Stimulated activated CD8-positive, alpha-beta memory T cell treated with anti-CD3 and anti-CD28 coated beads, Interleukin-4, amount 100 ng/mL, for 48 hours (primary cell): ENCODE measurements at places on chromosomes 3 and 15.
A peak's percentile ranks its signal among the peaks of the same experiment; 100 is the strongest.

DNA sequence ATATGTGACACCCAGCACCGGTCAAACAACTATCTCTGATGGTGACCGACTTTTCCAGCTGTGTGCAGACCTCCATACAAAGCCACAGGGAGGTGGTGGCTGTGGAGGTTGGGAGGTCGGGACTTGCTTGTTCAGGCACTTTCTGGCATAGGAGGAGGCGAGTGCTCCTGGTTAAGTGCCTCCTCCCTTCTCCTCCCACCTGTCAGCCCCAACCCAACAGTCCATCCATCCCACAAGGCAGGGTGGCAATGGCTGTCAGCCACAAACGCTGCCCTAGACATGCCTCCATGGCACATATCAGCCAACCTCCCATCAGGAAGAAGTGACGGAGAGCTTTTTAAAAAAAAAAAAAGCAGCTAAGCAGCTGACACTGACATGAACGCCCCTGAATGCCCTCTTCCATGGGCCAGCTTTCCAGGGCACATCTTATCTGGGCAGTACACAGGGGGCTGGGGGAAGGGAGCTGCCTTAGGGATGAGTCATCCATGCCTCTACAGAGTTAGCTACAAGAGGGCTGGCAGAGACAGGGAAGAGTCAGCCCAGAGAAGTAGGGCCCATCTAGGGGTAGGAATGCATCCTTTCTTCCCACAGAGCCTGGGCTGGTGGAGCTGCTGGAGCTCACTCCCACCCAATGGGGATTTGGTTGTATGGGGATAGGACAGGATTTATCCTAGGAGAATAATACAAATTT, 41.2 kb downstream of the CCDC12 start:
- DNase-seq = no peak

DNA sequence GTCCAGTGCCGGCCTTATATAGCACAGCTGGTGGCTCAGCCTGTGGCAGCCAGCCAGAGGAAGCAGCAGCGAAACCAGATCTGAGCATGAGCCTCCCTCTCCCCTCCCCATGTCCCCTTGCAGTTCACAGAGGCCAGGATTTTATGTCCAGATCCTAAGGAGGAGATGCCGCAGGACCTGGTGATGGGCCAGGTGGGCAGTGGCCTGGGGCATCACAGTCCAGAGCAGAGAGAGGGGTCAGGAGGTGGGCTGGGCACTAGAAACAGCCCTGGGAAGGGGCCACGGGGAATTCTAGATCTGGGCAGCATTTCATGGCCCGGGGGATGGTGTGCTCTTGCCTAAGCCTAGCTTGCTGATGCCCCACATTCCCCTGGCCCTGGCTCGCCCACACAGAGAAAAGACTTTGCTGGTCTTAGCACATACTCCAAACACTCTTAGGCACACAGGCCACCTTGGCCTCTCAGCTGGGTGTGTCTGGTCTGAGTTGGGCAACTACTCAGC, 259 bp upstream of the CILP start:
- no peak for DNase-seq

GRCh38 chr3:20250786-20251185, 64.8 kb upstream of the SGO1 start:
- DNase-seq = no peak

DNA sequence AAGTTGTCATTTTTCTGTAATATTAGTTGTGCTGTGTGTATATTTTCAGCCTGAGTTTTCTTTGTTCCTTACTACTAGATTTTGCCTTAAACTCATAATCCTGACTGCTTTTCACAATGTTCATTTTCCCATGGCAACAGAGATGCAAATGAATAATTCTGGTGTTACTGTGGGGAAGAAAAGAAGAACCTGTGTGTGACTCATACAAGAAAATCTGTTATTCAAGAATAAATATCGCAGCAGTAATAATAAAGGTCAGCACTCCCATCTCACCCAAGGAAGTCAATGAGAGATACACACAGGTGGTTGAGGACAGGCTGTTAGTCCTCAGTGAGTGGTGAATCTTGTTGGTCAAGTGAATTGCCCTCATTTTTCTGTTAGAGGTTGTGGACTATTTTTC, 656.6 kb upstream of the NAALADL2 start:
- DNase-seq = no peak

- no peak for DNase-seq
Observed at GRCh38 chr3:16844222-16844621, 40.5 kb upstream of the PLCL2 start.

- DNase-seq = no peak
Observed at GRCh38 chr3:114816052-114816451, 331.0 kb downstream of the ZBTB20 start.

GRCh38 chr15:26773067-26773877, 406 bp upstream of the GABRB3 start:
- no peak for DNase-seq

- no peak for DNase-seq
Observed at GRCh38 chr15:98903377-98904018, 104.1 kb downstream of the PGPEP1L start.

- no peak for DNase-seq
Observed at GRCh38 chr15:67307156-67307555, 52.6 kb downstream of the IQCH start.

GRCh38 chr3:39592311-39593050, 125.0 kb downstream of the MOBP start:
- DNase-seq = no peak

GRCh38 chr15:50778086-50778485, 12.6 kb upstream of the SPPL2A start:
- DNase-seq = no peak

DNA sequence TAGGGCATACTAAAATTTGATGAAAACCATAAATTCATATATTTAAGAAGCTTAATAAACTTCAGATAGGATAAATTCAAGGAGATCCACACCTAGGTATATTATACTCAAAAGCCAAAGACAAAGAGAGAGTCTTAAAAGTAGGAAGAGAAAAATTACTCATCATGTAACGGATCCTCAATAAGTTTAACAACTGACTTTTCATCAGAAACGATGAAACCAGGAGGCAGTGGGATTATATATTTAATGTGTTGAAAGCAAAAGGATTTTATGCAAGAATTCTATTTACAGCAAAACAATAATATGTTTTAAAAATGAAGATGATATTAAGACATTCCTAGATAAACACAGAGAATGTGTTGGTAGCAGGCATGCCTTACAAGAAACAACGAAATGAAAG, 202.7 kb downstream of the OXSM start:
- no peak for DNase-seq

DNA sequence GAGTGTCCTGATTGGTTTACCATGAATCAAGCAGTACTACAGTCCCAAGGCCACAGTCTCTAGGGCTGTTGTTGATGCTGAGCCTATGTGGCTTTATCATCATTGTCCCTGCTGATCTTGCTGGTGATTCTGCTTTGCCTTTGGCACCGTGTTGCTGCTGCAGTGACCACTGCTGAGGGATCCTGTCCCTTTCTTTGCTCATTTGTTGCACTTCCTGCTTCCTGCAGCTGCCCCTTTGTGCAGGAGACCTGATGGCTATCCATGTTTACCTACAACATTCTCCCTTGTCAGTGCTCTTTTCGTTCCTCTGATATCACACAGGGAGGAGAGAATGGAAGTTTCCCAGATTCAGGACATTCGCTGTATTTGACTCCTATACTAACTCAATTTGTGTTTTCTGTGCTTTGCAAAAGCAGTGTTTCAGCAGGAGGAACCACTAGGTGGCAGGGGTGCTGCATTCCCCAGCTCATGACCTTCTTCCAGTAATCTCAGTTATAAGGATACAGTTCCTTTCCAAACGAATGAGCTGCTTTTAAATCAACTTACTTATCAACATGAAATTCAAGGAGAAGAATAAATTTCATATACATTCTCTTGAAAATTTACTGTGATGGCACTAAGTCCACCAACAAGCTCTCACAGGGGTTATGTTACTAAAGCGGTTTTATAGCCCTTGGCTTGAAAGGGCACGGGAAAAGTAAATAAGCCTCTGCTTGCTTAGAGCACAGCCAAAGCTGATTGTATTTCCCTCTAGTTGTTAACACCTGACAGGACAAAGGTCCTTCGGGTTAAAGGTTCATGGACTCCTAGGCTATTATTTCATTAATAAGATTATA, 9.7 kb upstream of the THUMPD3 start:
- DNase-seq = peak; percentile 65

GRCh38 chr3:133956353-133956752, 60.7 kb upstream of the RAB6B start:
- DNase-seq = no peak

GRCh38 chr3:53084310-53085001, 38.6 kb upstream of the SFMBT1 start:
- no peak for DNase-seq

GRCh38 chr3:21446027-21446426, 305.0 kb downstream of the ZNF385D start:
- DNase-seq = no peak

GRCh38 chr3:19399356-19399755, 251.0 kb downstream of the KCNH8 start:
- no peak for DNase-seq

- peak; percentile 32 for DNase-seq
Observed at GRCh38 chr3:170033489-170033888, 4.3 kb upstream of the GPR160 start.

- DNase-seq = no peak
Observed at GRCh38 chr15:54374184-54374952, 396.1 kb downstream of the UNC13C start.

GRCh38 chr3:182979674-182980191, 605 bp downstream of the DCUN1D1 start:
- peak; percentile 42 for DNase-seq
